Stimulated activated CD8-positive, alpha-beta memory T cell treated with anti-CD3 and anti-CD28 coated beads, Interleukin-15, amount 100 ng/mL, for 4 hours (primary cell): ENCODE measurements at places on chromosomes 12 and 14.

DNA sequence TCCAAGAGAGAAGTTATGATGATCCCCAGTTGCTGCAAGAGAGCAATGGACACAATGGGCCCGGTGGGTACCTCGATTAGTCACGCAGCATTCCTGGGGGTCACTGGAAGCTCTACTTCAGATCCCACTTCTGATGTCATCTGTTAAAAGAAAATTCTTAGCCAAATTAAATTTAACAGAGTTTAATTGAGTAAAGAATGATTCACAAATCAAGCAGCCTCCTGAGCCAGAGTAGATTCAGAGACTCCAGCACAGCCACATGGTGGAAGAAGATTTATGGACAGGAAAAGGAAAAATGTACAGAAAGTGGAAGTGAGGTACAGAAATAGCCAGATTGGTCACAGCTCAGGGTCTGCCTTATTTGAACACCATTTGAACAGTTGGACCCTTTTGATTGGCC is 107.5 kb downstream of the SPTSSA start:
- DNase-seq = no peak

DNA sequence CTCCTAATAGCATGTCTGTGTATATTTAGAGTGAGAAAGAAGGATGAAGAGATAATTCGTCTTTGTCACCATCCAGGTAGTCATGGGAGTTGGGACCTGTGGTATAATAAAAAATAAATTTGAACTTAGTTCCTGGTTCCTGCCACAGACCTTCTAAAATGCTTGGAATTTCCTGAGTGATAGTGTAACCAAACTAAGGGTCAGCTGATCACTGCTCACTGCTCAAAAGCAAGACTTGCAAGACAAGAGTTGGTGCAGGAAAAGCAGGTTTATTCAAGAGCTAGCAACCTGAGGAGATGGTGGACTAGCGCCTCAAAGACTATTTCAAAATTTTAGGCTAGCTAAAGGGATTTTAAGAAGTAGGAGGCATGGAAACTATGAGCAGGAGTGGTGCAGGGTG is 19.1 kb downstream of the ANG start:
- no peak for DNase-seq

DNA sequence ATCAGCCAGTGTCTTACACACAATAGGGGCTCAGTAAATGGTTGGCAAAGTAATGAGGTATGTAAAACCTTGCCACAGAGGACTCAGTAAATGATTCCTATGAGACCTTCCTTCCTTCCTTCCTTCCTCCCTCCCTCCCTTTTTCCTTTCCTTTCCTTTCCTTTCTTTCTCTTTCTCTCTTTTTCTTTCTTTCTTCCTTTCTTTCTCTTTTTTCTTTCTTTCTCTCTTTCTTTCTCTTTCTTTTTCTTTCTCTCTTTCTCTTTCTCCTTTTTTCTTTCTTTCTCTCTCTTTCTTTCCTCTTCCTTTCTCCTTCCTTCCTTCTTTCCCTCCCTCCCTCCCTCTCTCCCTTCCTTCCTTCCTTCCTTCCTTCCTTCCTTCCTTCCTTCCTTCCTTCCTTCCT is 7.5 kb downstream of the SDS start:
- no peak for DNase-seq

GRCh38 chr12:13135371-13136178 is 32.1 kb upstream of the GSG1 start:
- DNase-seq = no peak

GRCh38 chr12:104454997-104455396 is 1.8 kb upstream of the CHST11 start:
- DNase-seq = no peak

DNA sequence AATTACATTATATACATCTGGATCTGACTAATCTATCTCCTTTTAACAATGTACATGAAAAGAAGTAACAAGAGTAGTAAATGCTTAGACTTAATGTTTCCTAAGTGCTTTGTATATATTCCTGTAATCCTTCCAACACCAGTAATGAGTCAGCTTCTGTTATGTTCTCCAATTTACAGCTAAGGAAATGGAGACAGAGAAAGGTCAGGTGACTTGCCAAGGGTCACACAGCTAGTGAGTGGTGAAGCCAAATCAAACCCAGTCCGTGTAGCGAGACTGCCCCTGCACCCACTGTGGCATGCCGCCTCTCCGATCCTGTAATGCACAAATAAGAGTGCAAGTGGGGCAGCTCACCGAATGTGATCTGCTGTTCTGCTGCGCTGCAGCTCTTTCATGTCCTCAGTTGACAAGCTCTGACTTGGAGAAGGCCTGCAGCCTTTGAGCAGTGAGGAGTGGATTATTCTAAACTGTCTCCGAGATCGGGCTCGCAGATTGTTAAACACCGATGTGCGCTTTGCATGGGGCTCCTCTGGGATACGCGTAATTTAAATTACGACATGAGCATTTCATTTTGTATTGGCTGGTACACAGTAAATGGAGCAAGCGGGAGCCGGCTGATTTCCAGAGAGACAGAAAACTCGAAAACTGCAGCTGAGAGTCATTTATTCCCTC is 65.1 kb upstream of the KTN1 start:
- no peak for DNase-seq

GRCh38 chr12:75816897-75817296 is 214.7 kb downstream of the PHLDA1 start:
- no peak for DNase-seq
